ENCODE measurements at places on chromosomes 2 and 18.

GRCh38 chr2:86393521-86394491 is 47.4 kb upstream of the KDM3A start:
- no peak for DNase-seq

- no peak for DNase-seq
Observed at GRCh38 chr2:43540021-43540779, 55.6 kb downstream of the THADA start.

DNA sequence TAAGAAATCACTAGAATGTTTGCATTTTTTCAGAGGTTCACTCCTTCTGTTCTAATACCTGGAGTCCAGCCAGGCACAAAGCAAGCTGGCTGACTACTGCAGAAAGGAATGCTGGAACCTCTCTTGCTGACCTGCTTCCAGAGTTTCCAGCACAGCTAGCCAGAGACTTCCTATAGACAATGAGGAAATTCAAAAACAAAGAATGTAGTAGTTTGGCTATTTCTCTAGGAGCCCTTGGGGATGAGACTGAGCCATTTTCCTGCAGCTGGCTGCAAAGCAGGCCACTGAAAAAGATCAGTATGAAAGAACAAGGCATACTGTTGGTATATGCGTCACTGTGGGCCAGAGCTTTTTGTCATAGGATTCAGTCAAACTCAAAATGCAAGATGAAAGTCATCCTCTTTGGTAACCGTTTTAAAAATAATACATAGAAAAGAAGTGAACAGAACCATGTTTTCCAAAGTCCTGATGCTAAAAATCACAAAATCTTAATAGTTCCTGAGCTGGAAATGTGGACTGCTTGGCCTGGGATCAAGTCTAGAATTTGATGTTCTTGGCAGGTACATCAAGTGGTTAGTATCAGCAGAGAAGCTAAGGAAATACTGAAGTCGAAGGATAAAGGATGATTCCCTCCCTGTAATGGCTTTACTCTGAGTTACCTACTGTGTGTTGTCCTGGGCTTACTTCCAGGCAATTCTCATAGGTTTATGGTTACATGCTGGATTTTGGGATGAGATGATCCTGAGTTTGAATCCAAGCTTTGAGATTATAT is 9.0 kb upstream of the DSEL start:
- DNase-seq: no peak

GRCh38 chr2:11688222-11689069 is 18.5 kb upstream of the NTSR2 start:
- DNase-seq: peak; percentile 84

DNA sequence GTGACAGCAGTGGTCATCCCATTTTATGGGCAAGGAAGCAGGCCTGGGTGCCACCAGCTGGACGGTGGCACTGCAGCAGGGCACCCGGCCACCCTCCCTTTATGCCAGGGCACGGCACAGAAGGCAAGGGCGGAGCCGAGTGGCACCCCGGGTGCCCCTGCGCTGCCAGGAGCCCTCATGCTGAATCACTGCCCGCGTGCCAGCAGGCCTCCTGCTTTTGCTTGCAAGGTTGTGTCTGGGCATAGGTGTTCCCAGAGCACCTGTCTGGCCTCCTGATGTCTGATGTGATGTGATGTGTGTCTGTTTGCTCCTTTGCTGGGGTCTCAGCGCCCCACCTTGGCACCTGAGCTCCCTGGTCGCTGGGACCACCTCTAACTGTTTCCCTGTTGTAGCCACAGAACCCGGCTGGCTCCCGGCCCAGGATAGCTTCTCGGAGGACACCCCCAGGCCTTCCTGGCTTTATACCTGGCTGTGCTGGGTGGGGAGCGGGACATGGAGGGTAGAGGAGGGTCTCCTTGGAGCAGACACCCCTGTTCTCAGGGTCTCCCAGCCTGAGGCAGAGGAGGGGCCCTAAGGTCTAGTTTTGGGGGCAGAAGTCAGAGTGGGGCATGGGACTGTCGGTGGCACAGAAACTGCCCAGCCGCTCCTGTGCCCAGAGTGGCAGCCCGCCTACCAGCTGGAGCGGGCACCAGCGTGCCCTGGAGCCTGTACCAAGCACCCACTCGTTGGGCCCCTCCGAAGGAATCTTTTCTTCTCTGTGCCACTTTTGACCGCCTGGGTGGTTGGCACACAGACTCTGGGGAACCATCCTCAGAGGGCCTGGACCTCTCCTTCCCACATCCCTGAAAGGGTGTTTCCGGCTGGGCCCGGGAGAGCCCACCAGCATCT is 3.6 kb downstream of the GPC1 start:
- no peak for DNase-seq

- no peak for DNase-seq
Observed at GRCh38 chr2:81050580-81051095, 746.1 kb upstream of the LRRTM1 start.

DNA sequence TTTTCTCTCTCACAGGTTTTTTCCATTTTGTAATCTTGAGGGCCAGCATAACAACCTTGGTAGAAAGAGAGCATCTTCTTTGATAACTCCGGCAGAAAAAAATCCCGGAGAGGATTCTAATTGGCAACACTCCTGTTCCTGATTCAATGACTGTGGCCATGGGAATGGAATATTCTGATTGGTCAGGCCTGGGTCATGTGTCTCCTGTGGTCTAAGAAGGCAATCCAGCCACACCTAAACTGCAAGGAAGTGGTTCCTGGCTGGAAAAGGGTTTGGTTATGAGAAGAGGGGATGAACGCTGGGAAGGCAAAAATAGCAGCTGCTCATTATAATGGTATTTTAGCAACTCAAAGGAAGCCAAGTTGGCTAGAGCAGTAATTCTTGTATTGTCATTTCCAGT is 24.8 kb upstream of the ZNF638 start:
- no peak for DNase-seq

- no peak for DNase-seq
Observed at GRCh38 chr2:21438949-21439348, 315.2 kb downstream of the TDRD15 start.

- DNase-seq: no peak
Observed at GRCh38 chr2:7753777-7754176, 836.6 kb downstream of the RNF144A start.

DNA sequence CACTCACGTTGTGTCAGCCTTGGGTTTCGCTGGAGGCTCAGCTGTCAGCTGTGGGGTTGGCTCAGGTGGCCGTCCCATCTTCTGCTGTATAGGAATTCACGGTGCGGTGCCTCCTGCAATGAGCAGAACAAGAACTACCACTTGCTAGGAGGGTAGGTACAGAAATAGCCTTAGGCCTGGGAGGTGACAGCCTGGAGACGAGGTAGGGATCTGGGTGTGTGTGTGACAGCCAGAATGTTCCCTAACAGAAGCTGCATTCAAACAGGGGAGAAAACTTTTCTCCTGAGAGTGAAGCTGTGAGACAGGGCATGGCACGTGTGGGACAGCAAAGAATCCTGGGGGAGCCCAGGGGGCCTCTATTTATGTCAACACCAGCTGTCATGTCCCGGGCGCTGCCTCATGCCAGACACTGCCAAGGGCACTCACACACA is 8.4 kb upstream of the MAL start:
- no peak for DNase-seq

DNA sequence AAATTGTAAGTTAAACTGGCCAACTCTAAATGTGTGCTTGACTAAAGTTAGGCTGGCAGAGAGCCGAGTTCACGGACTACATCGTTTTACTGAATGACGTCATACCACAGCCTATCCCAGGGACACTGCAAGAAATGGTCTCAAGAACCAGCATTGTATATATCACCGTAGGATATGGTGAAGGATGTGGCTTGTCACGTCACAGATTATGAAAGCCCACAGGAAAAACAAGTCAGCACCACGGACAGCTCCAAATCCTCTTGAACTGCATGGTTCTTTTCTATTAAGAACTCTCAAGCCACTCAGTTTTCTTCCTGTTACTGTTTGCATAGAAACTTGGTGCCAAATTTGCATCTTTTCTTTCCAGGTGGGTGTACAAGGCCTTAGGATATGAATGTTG is 85.1 kb upstream of the ACAA2 start:
- peak; percentile 46 for DNase-seq

- peak; percentile 9 for DNase-seq
Observed at GRCh38 chr2:161905389-161906046, 168.5 kb downstream of the DPP4 start.

- no peak for DNase-seq
Observed at GRCh38 chr2:177265824-177266817, 1.6 kb upstream of the NFE2L2 start.

GRCh38 chr2:28381225-28382180 is 11.2 kb upstream of the FOSL2 start:
- no peak for DNase-seq

DNA sequence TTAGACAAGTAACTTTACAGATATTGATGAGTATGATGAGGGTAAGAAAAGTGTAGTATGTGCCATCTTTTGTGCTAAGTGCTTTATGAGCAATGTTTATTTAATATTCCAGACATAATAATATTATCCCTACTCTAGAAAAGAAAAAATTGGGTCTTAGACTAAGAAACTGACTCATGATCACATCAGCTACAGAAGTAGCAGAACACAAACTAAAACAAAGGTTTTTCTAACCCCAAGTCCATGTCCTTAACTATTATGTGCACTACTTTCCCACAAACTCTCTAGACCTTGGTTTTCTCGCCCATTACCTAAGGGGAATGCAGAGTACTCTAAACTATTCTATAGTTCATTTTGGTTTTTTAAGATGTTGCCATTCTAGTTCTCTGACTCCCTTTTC is 64.5 kb downstream of the BAZ2B start:
- no peak for DNase-seq

GRCh38 chr2:3793249-3793648 is 89.9 kb downstream of the DCDC2C start:
- no peak for DNase-seq
